ENCODE measurements at places on chromosomes 1 and 21. TPM values are rescaled to one million over a fixed set of nuclear protein-coding genes. Genes with fewer than 3 reads are reported as not detected.
A peak's percentile ranks its signal among the peaks of the same experiment; 100 is the strongest.

- no peak overlapping the region for H3K27ac ChIP-seq
- DNase-seq, result no peak
- H3K36me3 ChIP-seq, result peaks cover 18% of the 10 kb centered on the region
- H3K4me1 ChIP-seq, result no peaks in the 10 kb centered on the region
These were observed 13.8 kb downstream of the DNTTIP2 start for GRCh38 chr1:93865253-93865652.

KLHDC9 gene
- total RNA-seq, result 1.2 TPM

- no peak overlapping the region for H3K4me3 ChIP-seq
- no peaks in the 10 kb centered on the region for H3K36me3 ChIP-seq
- no peak for DNase-seq
- no peak overlapping the region for H3K27ac ChIP-seq
- no peaks in the 10 kb centered on the region for H3K27me3 ChIP-seq
These were observed 43.5 kb upstream of the SCCPDH start for GRCh38 chr1:246680696-246681130.

DNA sequence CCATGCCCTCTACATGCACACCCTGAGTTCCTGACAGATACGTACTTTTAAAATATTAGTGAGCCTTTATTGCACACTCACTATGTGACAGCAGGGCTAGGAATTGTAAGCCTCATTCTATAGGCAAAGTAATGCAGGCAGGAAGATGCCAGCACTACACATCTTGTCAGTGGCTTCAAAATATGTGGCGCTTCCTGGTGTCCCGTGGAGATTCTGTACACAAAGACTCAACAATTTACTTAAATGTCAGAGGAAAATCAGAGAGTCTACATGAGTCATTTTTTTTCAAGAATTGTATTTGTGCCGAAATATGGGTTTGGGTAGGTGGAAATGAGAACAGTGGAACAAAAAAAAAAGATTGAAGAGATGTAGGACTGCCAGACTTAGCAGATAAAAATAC, 27.6 kb downstream of the RNASEL start:
- peaks cover 2% of the 10 kb centered on the region for H3K4me1 ChIP-seq
- H3K36me3 ChIP-seq, result no peaks in the 10 kb centered on the region
- H3K4me3 ChIP-seq, result no peak overlapping the region
- no peak for DNase-seq
- peaks cover 2% of the 10 kb centered on the region for H3K27me3 ChIP-seq
- no peak overlapping the region for H3K27ac ChIP-seq

DNA sequence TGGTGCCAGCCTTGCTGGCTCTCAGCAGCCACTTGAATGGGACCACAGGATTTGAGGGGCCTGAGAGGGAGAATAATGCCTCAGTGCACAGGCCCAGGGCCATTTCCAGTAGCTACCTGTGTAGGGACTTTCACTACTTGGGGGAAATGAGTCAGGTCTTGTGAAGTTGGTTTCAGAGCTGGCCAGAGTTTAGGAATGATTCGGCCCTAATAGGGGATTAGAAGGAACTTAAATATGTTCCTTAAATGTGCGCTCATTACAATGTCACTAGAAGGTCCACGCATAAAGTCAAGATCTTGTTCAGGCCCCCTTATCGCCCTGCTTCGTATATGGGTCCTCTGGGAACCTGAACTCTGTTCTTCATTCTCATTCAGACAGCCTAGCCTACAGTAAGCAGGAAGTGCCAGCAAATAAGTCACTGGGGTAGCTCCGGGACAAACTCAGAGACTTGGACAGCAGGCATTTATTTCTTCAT, 5.6 kb upstream of the AKR1A1 start:
- H3K27ac ChIP-seq, result no peak overlapping the region
- no peak for DNase-seq
- no peak overlapping the region for H3K4me3 ChIP-seq
- peaks cover 22% of the 10 kb centered on the region for H3K27me3 ChIP-seq

CD53 gene
- 415 TPM for total RNA-seq

PGD gene
- 67.3 TPM for total RNA-seq

DNA sequence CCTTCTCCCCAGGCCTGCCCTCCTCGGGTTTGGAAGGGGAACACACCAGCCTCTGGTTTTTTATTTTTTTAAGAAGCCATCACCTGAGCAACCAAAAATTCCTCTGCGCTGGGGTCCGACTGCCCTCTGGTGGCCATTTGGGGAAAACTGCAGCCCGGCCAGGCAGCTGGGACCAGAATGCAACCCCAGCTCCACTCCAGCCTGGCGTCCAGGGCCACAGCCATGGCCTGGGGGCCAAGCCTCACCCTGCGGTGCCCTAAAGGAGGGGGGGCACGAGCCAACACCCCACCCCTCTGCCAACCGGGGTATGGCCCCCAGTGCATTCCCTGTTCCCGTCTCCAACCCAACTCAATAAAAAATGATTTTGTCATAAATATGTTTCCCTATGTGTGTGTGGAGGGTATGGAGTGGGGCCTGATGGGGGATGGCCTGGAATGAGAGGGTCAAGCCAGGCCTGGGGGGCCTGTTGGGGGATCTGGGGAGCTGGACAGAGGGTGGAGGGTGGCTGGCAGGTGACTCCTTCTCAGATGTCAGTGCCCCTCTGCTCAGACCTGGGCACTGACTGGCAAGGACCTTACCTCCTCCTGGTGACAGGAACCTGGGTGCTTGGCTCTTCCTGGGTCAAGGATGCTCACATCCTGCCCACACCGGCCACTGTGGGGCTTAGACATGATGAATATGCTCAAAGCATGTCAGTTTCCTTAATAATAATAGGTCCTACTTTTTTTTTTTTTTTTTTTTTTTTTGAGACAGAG, 3.2 kb downstream of the GPR3 start:
- H3K4me1 ChIP-seq, result peaks cover 14% of the 10 kb centered on the region
- H3K27ac ChIP-seq, result no peak overlapping the region
- H3K4me3 ChIP-seq, result no peak overlapping the region
- no peaks in the 10 kb centered on the region for H3K36me3 ChIP-seq
- peak; percentile 83 for DNase-seq

- H3K36me3 ChIP-seq, result no peaks in the 10 kb centered on the region
- no peaks in the 10 kb centered on the region for H3K27me3 ChIP-seq
- no peak overlapping the region for H3K27ac ChIP-seq
- no peaks in the 10 kb centered on the region for H3K4me1 ChIP-seq
These were observed 12.9 kb upstream of the ENSA start for GRCh38 chr1:150642296-150642695.

RAB25 gene
- 0.91 TPM for total RNA-seq

- peaks cover 22% of the 10 kb centered on the region for H3K27me3 ChIP-seq
- no peak overlapping the region for H3K27ac ChIP-seq
- H3K4me1 ChIP-seq, result peaks cover 3% of the 10 kb centered on the region
- H3K4me3 ChIP-seq, result no peak overlapping the region
- DNase-seq, result no peak
These were observed 15.2 kb downstream of the TINAGL1 start for GRCh38 chr1:31591425-31592093.

ECM1 gene
- 1.7 TPM for total RNA-seq

DNA sequence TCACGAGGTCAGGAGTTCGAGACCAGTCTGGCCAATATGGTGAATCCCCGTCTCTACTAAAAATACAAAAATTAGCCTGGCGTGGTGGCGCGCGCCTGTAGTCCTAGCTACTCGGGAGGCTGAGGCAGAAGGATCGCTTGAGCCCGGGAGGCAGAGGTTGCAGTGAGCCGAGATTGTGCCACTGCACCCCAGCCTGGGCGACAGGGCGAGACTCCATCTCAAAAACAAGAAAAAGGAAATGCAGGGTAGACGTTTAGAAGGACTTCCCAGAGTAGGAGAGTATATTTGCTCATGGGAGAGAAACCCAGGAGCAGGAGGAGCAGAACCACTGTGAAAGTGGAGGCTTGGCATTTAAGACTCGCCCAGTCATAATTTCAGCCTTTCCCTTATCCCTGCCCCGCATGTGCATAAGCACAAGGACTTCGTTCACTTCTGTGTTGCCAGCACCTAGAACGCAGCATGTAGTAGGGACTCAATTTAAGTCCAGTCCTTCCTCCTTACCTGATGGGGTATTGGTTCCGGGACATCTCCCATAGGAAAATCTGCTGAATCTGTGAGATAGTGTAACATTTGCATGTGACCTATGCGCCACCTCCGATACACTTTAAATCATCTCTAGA, 5.2 kb upstream of the MEF2D start:
- peaks cover 6% of the 10 kb centered on the region for H3K36me3 ChIP-seq
- H3K27ac ChIP-seq, result peak overlapping the region; percentile 95
- peaks cover 60% of the 10 kb centered on the region for H3K4me1 ChIP-seq
- DNase-seq, result no peak

DNA sequence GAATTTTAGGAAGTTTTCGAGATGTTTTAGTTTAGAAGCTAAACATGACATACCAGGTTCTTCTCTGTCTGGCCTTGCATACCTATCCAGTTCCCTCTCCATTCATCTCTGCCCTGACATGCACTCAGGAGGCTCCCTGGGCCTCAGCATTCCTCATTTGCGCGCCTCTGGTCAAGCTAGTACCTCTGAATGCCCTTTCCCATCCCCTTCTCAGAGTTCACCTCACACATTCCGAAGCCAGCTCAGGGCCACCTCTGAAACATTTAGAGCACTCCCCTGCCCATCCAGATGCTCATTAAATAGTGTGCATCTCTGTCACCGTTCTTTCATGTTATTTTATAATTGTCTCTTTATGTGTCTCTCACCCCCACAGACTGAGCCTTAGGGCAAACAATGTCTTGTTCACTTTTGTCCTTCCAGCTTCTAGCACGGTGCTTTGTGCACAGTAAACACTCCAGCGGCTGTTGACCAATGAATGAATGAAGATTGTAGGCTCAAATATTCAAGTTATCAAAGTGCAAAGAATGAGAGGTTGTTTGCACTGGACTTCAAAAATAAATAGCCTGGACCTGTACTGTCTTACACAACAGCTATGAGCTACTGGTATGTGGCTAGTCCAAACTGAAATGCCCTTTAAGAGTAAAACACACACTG, 1.2 kb upstream of the DHCR24 start:
- H3K4me1 ChIP-seq, result peaks cover 31% of the 10 kb centered on the region
- H3K36me3 ChIP-seq, result peaks cover 15% of the 10 kb centered on the region
- no peak for DNase-seq
- H3K27ac ChIP-seq, result no peak overlapping the region

UTS2 gene
- total RNA-seq, result 2.0 TPM

DNA sequence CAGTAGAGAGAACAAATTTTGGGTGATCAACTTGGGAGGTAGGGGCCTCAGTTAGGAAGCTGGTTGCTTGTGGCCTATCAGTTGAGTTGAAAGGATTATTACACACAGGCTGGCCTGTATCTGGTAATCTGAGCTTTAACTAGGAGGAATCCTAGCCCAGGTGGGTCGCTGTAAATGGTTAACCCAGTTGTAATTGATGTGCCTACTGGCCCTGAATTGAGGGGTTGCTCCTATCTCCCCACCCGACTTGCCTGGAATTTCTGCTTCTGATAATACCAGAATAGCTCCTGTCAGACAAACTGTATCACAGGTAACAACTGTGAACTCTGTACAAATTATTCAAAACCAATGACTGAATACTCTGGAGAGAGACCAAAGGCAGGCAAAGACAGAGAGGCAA, 210.4 kb upstream of the RUNX1 start:
- peaks cover 2% of the 10 kb centered on the region for H3K36me3 ChIP-seq
- H3K27me3 ChIP-seq, result no peaks in the 10 kb centered on the region
- H3K27ac ChIP-seq, result no peak overlapping the region
- no peaks in the 10 kb centered on the region for H3K4me1 ChIP-seq

DNA sequence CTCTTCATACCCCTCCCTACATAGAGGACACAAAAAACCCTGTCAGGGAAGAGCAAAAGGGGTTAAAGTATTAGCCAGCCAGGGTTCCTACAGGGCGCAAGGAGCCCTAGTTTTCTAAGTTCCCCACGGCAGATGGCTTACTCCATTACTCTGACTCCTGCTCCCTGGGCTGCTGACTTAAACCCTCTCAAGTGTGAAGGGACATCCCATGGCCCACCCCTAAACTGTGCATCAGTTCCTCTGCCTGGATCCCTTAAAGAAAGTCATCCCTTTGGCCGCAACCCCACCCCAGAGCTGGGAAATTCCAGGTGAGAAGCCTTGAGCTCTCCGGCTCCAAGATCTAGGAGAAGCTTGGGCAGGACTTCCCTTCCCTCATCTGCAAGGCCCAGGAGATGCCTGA, 236.0 kb downstream of the TOMM20 start:
- H3K4me1 ChIP-seq, result peaks cover 51% of the 10 kb centered on the region
- no peak overlapping the region for H3K4me3 ChIP-seq
- no peaks in the 10 kb centered on the region for H3K27me3 ChIP-seq

- no peak overlapping the region for H3K27ac ChIP-seq
- peaks cover 2% of the 10 kb centered on the region for H3K4me1 ChIP-seq
- H3K27me3 ChIP-seq, result peaks cover under 1% of the 10 kb centered on the region
- DNase-seq, result no peak
- no peak overlapping the region for H3K4me3 ChIP-seq
These were observed 11.1 kb downstream of the PRXL2B start for GRCh38 chr1:2597441-2598328.

ATAD3B gene
- 35.2 TPM for total RNA-seq

DNA sequence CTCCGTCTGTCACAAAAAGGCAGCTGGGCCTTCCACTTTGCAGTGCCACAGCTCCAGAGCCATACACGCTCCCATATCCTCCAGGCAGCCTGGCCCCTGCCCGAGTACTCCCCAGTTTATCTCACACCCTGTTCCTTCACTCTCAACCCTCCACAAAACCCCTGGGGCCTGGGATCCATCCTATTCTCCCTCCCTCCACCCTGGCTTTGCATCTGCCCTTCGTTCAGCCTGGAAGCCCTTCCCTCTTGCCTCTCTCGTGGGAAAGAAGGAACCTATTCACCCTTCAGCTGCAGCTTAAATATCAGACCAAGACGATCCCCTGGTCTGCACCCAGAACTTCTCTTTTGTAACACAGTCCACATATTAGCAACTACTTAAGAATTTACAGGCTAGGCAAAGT, 56.7 kb downstream of the CAMK2N1 start:
- peaks cover 39% of the 10 kb centered on the region for H3K27me3 ChIP-seq
- H3K27ac ChIP-seq, result no peak overlapping the region
- no peaks in the 10 kb centered on the region for H3K36me3 ChIP-seq

SYPL2 gene
- not detected for total RNA-seq

GRCh38 chr1:3547055-3548005, 64.0 kb downstream of the MEGF6 start:
- no peak for DNase-seq
- H3K4me3 ChIP-seq, result no peak overlapping the region
- no peaks in the 10 kb centered on the region for H3K27me3 ChIP-seq

- peak; percentile 48 for DNase-seq
- peak overlapping the region; percentile 75 for H3K4me3 ChIP-seq
- H3K4me1 ChIP-seq, result peaks cover 64% of the 10 kb centered on the region
- peaks cover 56% of the 10 kb centered on the region for H3K36me3 ChIP-seq
- H3K27me3 ChIP-seq, result no peaks in the 10 kb centered on the region
These were observed 15.1 kb downstream of the THEMIS2 start for GRCh38 chr1:27887215-27888021.

All from activated naive CD8-positive, alpha-beta T cell treated with anti-CD3 and anti-CD28 coated beads, Interleukin-2, amount 10 ng/mL, durations not matched to agents 7 days and 5 days (primary cell).